Stimulated activated CD4-positive, alpha-beta T cell treated with anti-CD3 and anti-CD28 coated beads, Interleukin-15, amount 100 ng/mL, for 48 hours (primary cell): ENCODE measurements at places on chromosomes 3 and 15.

- no peak for DNase-seq
These were observed 25.7 kb downstream of the PRKCI start for GRCh38 chr3:170247875-170248274.

GRCh38 chr3:13564751-13565560 lies 16.0 kb downstream of the FBLN2 start:
- no peak for DNase-seq

- DNase-seq: no peak
These were observed 463.5 kb upstream of the TGFBR2 start for GRCh38 chr3:30142946-30143345.

DNA sequence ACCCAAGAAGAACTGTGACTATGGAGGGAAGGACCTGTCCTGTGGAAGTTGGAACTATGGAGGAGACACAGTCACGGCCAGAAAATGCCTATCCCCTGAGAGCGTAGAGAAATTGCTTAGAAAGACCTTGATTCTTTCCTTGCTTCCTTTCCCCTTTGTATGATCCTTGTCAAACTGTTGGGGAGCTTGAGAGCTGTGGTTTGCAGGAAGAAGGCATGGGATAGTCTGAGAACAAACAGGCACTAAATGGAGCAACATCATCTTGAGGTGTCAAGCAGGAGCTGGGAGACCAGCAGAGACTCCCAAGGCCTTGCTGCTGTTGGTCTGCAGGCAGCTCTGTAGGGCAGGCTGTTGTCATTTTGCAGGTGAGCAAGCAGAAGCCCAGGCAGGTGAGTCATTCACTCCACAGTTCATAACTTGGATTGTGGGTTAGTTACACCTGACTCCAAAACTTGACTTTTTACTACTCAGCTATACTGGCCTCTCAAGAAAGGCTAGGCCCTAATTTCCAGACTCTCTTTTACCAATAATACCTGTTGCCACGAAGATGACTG lies 298.9 kb downstream of the LRTM1 start:
- DNase-seq: no peak

DNA sequence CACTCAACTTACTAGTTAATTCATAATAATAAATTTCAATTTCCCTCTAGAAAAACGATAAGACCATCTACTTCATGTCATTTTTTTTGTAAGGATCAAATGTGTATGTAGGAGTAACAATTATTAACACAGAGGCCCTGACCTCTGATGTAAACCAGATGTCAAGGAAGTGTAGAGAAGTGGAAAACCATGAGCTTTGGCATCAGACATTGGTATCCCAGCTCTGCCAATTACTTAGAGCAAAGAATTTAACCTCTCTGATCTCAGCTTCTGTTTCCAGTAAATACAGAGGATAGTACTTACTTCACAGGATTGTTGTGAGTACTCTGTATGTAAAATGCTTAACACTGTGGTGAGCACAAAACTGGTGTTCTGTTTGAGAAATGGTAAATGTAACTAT lies 17.5 kb downstream of the AQR start:
- DNase-seq: no peak

GRCh38 chr15:98854496-98854895 lies 153.1 kb downstream of the PGPEP1L start:
- DNase-seq: no peak

- DNase-seq: no peak
These were observed 92.6 kb downstream of the XXYLT1 start for GRCh38 chr3:195178124-195178910.

DNA sequence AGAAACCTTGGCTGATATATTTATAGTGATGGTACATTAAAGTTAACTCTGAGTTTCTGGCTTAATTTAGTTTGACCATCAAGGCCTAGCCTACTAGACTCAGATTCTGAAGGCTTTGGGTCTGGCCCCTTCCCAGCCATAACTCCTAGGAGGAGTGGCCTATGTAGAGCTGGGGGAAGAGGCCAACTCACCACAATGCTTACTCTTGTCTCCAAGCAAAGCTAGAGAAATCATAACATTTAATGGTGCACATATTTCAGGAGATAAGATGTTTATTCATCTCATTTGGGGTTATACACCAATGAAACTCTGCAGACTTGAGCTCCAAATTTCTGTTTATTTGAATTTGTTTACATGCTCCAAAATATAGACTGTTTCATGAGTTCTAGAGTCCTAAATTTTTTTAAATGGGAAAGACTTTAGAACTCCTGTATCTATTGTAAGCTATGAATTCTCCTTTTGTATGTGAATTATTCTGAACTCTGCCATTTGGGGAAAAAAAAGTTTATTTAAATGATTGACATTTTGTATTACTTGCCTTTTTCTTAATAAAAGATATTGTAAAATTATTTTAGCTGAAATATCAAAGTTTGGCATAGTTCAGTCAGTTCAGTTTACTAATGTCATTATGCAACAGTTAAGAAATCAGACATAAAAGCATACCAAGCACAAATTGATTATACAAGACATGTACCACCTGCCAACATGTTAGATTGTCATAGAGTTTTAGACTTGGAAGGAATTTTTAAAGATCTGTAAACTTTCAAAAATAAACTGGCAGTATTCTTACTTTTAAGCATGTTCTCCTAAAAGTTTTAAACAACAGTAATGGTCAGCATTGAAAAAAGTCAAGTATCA lies 143.4 kb upstream of the NR2E3 start:
- no peak for DNase-seq

- no peak for DNase-seq
These were observed 45.3 kb downstream of the OSTN start for GRCh38 chr3:191244242-191244867.

- DNase-seq: no peak
These were observed 21.1 kb downstream of the CCRL2 start for GRCh38 chr3:46427916-46428833.

- DNase-seq: no peak
These were observed 169.4 kb downstream of the FNDC3B start for GRCh38 chr3:172208586-172209332.

- no peak for DNase-seq
These were observed 104.4 kb downstream of the RPL22L1 start for GRCh38 chr3:170765419-170766078.

DNA sequence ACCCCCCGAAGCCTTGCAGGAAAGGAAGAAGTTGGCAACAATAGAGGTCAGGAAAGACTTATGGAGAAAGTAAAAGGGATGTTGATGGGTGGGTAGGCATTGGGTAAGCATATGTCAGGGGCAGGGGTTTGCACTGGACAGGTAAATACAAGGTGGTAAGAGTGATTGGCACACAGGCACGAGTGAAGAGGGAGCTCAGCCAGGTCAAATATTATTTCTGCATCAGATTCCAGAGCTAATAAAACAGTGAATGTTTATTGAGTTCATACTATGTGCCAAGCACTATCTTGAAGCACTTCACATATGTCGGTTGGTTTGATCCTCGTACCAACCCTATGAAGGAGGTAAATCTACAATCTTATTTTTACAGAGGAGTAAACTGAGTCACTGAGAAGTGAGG lies 6.6 kb downstream of the CLSTN2 start:
- DNase-seq: no peak

- no peak for DNase-seq
These were observed at the start of gene ERC2 for GRCh38 chr3:56468184-56469106. ERC2 (minus strand) TSS chr3:56468467.

DNA sequence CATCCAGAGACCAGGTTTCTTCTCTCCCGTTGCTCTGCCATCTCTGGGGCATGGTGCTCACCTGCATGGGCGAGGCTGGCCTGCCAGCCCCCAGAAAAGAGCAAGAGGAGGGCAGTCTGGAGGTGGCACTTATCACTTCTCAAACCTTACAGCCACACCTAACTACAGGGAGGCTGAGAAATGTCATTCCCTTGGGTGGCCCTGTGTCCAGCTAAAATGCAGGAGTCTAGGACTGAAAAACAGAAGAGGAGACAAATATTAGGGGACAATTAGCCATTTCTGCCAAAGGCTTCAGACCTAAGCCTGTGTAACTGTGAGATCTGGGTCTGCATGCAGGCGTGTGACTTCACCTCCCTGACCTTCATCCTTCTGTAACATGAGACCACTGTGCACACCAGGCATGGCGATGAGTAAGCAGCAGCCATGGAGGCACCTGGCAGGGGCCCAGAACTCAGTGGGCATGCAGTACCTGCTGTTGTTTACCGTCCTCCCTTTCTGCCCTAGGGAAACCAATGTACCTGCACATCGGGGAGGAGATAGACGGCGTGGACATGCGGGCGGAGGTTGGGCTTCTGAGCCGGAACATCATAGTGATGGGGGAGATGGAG lies 83.4 kb downstream of the MESD start:
- DNase-seq: no peak

- no peak for DNase-seq
These were observed 41.3 kb upstream of the TRIM42 start for GRCh38 chr3:140636406-140637138.

GRCh38 chr15:66931768-66932633 lies 133.4 kb upstream of the SMAD3 start:
- no peak for DNase-seq

GRCh38 chr15:67852418-67852817 lies 12.6 kb upstream of the RNU6-1 start:
- DNase-seq: no peak

DNA sequence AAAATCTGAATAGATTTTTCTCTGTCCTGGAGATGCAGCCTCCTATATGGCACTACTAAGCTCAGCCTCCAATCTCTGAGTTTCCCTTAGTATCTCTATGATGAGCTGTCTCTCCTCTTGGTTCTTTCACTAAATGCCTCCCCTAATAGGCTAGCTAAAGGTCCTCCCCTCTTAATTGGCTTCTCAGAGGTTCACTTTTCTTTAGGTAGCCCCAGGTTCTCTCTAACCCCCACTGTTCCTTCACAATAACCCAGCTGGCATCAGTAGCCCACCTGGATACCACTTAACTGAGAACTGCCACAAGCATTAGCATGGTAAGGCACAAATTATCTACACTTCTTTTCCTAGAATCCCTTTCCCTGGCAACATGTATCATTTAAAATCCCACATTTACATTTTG lies 523.2 kb downstream of the IGSF11 start:
- DNase-seq: no peak

- DNase-seq: no peak
These were observed 15.0 kb downstream of the PDIA5 start for GRCh38 chr3:123081718-123082369.

DNA sequence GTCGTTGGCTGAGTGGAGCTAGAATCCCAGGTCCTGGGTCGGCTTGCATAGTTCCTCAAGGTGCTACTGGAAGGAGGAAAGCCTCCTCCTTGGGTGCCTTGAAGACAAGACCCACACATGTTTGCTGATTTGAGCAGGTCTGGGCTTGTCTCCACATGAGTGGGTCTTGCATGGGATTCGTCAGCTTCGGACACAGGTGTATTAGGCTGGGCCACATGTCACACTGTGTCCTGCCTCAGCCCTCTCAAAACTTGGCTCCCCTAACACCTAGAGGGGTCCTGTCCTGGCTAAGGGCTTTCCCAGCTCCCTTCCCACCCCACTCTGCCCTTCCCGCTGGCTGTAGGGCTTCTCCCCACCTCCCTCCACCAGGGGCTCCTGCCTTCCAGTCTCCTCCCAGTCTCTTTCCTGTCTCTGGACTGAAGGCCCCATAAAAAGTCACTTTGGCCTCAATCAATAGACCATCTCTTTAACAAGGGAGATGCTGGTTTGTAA lies 73.0 kb upstream of the ADPGK start:
- no peak for DNase-seq

- no peak for DNase-seq
These were observed 101.2 kb upstream of the ZBTB20 start for GRCh38 chr3:115248274-115248673.

- DNase-seq: no peak
These were observed 1.1 kb downstream of the GABRR3 start for GRCh38 chr3:98034036-98034435.

- peak; percentile 43 for DNase-seq
These were observed 12.9 kb downstream of the VPS18 start for GRCh38 chr15:40906991-40907802.

DNA sequence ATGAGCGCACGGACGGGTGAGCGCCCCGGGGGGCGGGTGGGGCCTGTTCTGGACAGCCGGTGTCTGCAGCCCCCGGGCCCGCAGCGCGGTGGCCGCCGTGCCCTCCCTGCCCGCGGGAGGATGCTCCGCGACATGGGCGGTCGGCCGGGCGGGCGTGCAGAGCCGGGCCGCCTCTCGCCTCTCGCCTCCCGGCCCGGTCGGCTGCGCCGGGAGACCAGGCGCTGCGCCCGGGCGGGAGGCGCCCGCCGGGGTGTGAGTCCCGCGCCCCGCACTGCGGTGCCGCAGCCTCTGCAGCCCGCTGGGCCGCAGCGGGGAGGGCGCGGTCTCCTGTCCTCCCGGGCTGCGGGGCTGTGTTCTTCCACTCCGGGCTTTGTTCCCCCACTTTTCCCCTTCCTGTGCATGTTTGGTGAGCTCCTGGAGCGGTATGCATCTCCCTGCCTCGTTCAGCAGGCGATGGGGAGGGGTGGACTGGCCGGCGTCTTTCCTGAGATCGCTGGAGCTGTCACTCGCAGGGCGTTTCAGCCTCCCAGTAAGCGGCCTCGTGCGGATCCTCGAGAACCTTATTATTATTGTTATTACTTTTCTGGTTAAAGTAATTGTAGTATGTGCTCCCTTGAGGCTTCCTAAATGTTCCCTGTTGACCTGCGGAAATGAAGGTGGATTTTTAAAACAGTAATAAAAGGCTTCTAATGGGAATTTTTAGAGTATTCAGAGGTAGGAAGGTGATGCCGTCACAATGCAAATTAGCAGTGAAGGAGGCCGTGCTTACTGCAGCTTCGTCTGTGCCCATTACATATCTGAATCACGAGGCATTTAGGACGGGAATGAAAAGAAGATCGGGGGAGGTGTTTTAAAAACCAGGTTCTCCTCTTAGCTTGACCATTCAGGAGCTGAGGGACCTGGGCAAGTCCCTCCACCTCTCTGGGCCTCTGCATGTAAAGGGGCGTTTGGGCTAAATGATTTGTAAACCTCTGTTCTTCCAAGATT lies 593 bp downstream of the TMOD2 start:
- no peak for DNase-seq

DNA sequence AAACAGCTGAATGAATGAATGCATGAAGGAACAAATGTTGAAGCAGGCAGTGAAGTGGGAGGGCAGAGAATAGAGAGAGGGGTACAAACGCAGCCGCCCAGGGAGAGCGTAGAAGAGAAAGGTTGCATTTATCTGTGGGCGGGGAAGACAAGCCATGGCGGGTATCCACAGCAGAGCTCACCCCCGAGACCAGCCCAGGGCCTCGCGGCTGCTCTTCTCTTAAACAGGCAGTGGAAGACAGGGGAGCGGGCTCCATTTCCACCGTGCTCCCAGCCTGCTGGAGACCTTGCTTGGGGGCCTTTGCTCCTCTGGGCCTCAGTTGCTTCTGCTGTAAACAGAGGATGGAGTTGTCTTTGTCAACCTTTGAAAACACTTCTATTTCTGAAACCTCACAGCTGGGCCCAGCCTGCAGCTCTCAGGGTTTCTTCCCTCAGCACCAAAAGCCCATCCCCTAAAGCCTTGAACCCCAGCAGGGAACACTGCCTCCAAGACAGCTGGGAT lies 259.5 kb downstream of the UACA start:
- no peak for DNase-seq

DNA sequence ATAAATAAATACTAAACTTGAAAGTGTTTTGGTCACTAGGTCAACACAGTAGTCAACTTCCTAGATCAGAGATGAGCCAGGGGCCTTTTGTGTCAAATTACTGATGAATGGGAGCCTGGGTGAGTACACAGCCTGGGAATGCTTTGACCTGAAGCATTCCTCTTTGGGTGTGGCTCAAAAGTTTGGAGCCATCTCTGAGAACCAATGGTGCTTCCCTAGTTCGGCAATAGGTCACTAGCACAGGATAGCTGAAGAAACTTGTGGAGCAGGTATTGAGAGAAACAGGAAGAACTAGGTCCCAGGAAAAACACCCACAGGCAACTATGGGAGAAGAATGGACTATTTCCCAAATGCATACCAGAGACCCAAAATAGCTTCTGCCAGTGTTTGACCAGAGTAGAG lies 56.6 kb upstream of the PLXND1 start:
- DNase-seq: no peak
